ENCODE measurements at places on chromosomes 11 and 22.

- DNase-seq: no peak
Measured at GRCh38 chr22:45885941-45886395, 91.0 kb downstream of the WNT7B start.

DNA sequence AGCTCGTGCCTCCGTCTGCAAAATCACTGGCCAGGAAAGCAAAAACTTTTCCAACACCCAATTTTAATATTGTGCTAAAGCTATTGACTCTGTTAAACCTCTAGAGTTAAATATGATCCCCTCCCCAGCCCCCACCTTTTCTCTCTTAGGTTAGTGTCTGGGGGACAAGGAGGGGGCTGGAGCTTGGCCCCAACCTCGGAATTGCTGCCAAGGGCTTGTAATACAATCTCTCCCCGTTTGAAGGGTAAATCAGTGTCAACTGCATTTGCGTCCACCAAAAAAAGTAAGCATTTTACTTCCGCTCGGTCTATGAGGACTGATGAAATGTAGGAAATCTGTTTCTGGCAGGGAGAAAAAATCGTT lies at the start of gene GAS2:
GAS2 (plus strand) TSS at position 287 of the 363 bp plus-strand sequence. CDS start 8,259 bp downstream, outside the sequence.
- DNase-seq: no peak

DNA sequence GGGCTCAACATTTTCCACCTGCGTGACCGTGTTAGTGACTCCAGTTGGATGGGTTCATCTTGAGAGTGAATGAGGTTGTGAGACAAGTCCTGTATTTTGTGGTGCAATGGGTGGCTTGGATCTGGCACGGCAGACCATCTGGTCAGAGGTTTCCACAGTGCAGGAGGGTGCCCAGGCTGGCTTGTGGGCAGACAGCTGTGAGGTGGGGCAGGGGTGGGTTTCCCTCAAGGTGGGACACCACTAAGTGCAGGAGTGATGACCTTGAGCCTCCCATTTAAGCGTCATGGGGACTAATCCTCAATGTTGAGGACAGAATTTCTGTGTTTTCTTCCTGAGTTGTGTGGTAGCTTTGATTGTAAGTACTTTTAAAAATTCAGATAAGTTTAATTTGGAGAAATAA lies 220.6 kb downstream of the TBC1D22A start:
- no peak for DNase-seq

- DNase-seq: no peak
Measured at GRCh38 chr11:108672113-108672512, 7.2 kb downstream of the DDX10 start.

GRCh38 chr22:30025221-30025620 lies 55.0 kb upstream of the HORMAD2 start:
- DNase-seq: no peak

DNA sequence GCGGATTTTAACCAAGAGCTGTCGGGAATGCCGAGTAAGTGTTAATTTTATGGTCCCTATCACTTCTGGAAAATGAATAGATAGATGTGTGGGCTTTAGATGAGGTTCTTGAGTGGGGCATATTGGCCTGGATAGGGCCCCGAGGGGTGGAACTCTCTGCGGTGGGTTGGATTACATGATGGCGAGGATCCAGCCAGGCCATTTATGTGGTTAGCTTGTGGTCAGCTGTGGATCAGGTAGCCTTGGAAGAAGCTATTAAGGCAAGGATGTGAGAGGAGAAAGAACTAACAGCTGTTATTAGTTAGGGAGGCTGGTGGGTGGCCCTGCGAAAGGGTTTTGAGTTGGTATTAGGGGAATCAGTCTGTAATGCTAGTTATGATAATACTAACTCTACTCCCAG lies 268.4 kb downstream of the NELL1 start:
- no peak for DNase-seq

DNA sequence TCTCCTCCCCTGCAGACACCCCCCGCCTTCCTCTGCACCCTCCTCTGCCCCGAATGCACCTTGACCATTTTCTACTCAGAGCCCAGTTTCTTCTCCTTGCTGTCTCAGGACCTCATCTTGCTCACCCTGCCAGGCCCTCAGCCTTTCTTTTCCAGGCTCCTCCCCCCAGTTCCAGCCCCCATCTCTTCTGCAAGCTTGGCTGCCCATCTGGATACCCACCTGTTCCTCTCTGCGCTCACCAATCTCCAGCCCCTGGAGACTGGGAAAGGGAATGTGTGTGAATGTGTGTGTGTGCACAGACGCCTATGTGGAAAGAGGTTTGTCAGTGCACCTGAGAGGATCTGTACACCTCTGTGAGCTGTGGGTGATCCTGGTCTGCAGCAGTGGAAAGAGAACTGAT lies 36.4 kb downstream of the SLC22A12 start:
- no peak for DNase-seq

DNA sequence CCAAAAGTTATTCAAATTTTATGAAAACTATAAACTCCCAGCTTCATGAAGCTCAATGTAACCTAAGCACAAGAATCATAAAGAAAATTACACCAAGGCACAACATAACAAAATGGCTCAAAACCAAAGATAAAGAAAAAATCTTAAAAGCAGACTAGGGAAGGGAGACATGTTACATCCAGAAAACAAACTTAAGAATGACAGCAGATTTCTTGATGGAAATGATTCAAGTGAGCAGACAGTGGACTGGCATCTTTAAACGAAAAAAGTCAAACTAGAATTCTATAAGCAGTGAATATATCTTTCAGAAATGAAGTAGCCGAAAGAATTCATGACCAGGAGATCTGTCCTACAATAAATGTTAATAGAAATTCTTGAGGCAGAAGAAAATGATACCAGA lies 75.6 kb downstream of the SHANK2 start:
- DNase-seq: no peak

GRCh38 chr11:120929664-120930154 lies 94.2 kb upstream of the TBCEL start:
- DNase-seq: peak; percentile 60

DNA sequence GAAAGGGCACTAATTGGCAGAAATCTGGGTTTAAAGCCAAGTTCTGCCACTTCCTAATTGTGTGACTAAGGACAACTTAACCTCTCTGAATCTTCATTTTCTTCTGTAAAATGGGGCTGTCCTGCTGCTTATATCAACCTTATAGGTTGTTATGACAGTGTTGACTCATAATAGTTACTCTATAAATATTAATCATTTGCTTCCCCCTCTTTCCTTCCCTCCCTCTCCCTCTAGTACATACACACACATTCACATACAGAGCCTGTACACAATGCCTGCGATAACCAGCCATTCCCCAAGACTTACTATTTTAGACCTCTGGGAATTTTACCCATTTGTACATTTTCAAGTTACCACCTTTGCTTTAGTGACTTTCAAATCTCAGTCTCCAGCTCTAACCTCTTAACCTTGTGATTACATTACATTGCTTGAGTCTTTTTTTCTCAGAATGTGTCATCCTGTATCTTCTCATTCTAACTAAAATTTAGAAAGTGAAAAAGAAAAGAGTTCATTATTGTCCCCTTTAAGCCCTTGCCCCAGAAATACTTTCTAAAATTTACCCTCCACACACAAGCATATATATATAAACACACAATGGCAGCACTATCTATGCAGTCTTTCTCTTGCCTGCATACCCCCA lies 31.9 kb downstream of the GDPD4 start:
- no peak for DNase-seq

DNA sequence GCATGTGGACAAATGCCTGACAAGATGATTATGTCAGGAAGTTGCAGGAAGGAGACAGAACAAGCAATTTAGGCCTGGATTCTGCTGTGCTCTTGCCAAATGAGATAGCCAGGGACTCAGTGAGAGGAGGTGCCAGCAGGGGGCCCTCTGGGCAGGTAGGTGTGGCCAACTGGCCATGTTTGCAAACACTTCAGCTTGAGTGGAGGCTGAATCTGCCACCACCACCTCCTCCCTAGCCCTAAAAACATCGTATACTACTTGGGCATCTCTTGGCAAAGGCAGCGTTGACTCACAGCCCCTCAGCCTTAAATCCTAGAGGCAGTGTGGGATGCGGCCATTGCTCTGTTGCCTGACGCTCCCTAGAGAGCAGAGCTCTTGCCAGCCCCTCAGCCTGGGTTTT lies 95.1 kb upstream of the PLET1 start:
- peak; percentile 35 for DNase-seq

- no peak for DNase-seq
Measured at GRCh38 chr22:41772645-41773044, 27.8 kb upstream of the CCDC134 start.

- peak; percentile 61 for DNase-seq
Measured at GRCh38 chr11:34585735-34586487, 35.0 kb upstream of the EHF start.

DNA sequence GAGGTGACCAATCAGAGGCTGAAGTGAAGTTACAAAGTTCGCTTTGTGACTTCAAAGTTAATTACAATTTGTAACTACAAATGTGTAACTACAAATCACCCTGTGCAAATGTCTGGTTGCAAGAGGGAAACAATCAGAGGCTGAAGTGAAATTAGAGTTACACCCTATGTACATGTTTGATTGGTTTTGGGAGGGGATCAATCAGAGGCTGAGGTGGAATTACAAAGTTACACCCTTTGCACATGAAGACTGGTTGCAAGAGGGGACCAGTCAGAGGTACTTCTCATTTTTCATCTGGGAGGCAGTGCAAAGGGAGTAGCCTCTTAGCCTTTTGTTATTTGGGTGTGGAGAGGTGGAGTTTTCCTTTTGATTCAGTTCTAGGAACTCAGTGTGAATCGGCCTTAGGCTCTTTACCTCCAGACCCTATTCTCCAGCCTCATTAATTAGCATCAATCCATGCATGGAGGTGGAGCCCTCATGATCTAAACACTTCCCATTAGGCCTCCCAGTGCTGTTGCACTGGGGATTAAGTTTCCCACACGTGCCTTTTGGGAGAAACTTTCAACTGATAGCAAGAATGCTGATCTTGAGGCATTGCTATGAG lies 291.3 kb upstream of the MTNR1B start:
- no peak for DNase-seq

DNA sequence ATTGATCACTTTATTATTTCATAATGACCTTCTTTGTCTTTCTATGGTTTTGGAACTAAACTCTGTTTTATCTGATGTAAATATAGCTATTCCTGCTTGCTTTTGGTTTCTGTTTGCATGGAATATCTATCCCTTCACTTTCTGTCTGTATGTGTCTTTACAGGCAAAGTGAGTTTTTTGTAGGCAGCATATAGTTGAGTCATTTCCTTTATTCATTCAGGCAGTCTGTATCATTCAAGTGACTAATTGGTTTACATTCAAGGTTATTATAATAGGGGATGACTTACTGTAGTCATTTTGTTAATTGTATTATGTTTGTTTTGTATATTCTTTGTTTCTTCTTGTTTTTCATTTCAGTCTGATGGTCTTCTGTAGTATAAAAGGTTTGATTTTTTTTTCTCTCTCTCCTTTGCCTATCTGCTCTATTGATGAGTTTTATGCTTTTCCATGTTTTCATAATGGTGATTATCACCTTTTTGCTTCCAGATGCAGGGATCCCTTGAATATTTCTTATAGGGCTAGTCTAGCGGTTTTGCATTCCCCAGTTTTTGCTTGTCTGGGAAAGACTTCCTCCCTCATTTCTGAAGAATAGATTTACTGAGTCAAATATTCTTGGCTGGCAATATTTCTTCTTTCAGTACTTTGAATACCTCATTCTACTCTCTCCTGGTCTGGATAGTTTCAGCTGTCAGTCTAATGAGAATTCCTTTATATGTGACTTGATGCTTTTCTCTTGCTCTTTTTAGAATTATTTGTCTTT lies 50.4 kb downstream of the GDPD4 start:
- no peak for DNase-seq

- no peak for DNase-seq
Measured at GRCh38 chr22:44845191-44845590, 92.8 kb downstream of the ARHGAP8 start.

- DNase-seq: peak; percentile 72
Measured at GRCh38 chr11:3808861-3809623, 682 bp downstream of the PGAP2 start.

DNA sequence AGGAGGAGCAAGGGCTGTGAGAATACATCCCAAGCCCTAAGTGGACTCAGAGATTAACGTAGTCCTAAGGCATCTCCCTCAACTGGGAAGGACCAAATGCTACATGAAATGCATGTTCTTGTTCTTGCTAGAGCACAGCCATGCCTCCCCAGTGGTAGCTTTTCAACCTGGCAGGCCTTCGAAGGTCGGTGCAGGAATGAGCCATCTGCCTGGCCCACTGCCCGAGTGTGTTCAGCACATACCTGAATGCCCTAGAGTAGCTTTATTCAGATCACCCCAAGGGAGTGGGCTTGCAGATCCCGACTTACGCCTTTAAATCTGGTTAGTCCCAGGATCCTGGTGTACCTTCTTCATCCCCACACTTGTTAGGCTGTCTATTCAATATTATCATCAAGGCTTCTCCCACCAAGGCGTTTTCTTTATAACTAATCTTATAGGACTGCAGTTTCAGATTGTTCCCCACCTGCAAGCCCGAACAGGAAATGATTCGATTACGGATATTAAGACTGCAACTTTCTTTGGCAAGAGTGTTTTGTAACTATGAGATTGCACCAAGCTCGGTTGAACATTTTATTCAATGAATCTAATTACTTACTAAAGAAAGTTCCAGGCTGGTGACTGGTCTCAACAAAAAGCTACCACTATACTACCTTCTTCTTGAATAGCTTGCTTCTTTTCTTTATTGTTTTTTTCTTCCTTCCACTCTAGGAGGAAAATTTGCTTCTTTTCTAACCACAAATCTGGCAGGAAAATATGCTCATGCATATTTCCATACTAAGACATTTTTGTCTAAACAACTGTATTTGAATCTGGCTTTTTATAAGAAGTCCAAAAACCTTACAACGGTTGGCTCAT lies 115.6 kb downstream of the SGSM3 start:
- no peak for DNase-seq

DNA sequence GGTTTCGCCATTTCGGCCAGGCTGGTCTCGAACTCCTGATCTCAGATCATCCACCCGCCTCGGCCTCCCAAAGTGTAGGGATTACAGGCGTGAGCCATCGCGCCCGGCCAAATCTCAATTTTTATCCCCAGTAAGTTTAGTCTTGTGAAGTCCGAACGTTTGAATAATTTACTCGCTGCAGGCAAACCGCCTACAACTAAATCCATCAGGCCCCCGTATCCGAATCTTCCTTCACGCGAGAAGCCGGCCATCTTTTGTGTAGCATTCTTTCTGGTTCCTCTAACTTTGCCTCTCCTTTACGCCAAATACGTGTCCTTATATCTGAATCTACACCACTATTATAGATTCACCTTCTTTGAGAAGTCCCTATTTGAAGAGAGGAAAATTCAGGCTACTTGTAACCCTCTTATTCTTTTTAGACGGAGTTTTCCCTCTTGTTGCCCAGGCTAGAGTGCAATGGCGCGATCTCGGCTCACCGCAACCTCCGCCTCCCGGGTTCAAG lies 581 bp upstream of the EIF3L start:
- peak; percentile 34 for DNase-seq

DNA sequence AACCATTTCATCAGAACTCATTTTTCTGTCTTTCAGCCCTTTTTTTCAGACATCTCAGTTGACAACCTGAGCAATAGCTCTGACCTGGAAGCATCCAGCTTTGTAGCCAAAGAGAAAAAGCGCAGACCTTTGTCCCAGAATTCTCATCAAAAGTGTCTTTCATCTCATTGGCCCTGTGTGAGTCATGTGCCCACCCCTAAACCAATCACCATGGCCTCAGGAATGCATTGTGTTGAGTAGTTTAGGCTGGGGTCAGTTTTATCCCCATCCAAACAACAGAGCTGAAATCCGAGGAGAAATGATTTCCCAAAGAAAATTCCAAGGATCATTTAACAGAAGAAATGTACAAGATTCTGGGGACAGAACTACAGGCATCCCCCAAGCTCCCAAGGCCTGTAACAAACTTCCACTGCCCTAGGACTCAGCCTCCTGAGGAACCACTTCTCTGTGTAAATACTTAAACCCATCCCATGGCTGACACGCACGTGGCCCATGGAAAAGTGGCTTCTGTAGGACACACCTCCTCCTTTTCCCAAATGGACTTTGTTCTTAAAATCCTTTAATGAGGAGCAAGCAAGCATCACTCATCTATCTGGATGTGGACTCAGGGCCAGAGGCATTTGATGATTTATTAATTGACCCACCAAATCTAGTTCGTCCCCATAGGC lies 429.0 kb downstream of the SOX6 start:
- no peak for DNase-seq
